ENCODE measurements at places on chromosomes 4 and X.
A peak's percentile ranks its signal among the peaks of the same experiment; 100 is the strongest.

DNA sequence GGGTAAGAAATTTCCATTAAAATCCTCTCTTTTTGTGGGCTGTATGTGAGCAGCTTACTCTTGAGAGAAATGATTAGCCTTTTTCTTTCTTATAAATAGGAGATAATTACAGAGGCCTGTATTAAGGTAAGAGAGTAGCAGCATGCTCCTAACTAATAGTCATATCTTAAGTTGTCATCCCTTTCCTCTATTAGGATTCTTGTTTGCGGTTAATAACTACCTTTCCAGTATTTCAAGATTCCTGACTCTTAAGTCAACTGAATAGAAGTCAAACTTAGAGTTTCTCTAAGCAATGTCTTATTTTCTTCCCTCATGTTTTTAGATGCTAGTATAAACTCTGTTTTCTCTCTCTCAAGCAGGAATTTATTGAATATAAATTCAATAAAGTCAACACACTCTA, 139.9 kb upstream of the GPRIN3 start:
- H3K4me1 ChIP-seq = no peaks in the 10 kb centered on the region
- H3K27me3 ChIP-seq = no peaks in the 10 kb centered on the region
- H3K36me3 ChIP-seq = no peaks in the 10 kb centered on the region
- no peak for DNase-seq
- H3K4me3 ChIP-seq = no peak overlapping the region
- H3K27ac ChIP-seq = no peak overlapping the region

DNA sequence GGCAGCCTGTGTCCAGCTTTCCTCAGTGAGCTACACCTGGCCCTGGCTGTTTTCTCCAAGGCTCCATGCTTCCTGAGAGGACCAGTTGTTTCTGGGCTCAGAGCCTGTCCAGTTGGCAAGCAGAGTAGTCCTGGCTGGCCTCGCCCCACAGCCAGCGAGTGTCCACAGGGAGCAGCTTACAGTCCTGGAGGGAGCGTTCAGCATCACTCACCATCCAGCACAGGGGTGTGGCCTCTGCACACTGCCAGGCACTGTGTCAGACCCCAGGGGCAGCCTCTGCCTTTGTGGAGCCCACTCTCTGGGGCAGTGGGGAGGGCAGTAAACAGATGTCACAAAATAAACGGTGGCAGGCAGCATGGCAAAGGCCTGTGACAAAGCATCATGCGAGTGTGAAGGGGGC, 23.9 kb downstream of the EVC start:
- H3K27me3 ChIP-seq = no peaks in the 10 kb centered on the region
- H3K27ac ChIP-seq = no peak overlapping the region
- no peak overlapping the region for H3K4me3 ChIP-seq
- DNase-seq = no peak
- H3K4me1 ChIP-seq = no peaks in the 10 kb centered on the region

- H3K27me3 ChIP-seq = no peaks in the 10 kb centered on the region
- no peak overlapping the region for H3K27ac ChIP-seq
- DNase-seq = no peak
- H3K4me1 ChIP-seq = peaks cover 42% of the 10 kb centered on the region
- H3K4me3 ChIP-seq = no peak overlapping the region
- no peaks in the 10 kb centered on the region for H3K36me3 ChIP-seq
These were observed 4.8 kb upstream of the KIAA0232 start for GRCh38 chr4:6777636-6778281.

DNA sequence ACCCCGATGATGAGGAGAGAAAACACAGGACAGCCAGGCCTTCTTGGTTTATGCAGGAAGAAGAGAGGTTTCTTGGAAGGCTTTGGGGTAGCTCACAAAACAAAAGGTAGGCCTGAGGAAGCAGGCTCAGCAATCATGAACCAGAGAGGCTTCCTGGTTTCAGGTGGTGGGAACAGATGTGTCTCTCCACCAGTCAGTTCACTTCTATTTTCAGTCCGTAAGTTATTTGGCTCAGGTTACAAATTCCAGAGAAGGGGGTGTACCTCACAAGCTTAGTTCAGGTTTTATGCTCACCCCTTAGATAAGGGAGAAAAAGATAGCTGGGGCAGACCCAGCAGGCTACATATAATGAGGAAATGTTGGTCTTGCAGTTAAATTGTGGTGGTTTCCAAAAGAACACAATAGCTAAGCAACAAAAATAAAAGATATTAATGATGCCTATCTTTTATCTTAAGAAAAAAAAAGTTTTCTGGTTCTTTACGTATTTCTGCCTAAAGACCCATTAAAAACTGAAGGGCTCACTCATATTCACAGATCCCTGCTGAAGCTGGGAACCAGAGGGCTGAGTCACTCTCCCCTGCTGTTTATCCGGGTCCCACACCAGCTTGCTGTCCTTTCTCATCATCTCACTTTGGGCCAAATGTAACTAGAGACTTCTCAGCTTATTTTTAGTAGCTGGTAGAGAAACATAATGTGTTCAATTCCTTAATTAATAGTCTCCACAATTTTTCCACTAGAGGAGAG, 177.0 kb downstream of the CAMK2D start:
- no peak overlapping the region for H3K4me3 ChIP-seq
- no peak for DNase-seq
- no peaks in the 10 kb centered on the region for H3K27me3 ChIP-seq
- peak overlapping the region; percentile 27 for H3K27ac ChIP-seq
- H3K36me3 ChIP-seq = no peaks in the 10 kb centered on the region
- H3K4me1 ChIP-seq = peaks cover 16% of the 10 kb centered on the region

DNA sequence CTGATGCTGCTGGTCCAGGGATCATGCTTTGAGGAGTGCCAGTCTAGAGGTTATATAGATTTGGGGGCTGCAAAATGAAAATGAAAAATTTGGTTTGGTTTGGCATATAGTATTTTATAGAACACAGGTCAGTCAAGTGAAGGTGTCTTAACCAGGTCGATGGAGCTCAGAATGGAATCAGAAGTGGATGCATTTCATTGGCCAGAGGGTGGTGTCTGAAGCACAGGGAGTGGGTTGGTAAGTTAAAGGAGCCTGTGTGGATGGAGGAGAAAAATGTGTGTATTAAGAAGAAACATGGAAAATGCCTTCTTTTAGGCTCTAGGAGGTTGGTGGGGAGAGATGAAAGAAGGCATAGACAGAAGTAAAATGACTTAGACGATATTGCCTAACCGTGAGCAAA, 8.6 kb downstream of the GALNT7 start:
- no peaks in the 10 kb centered on the region for H3K27me3 ChIP-seq
- H3K36me3 ChIP-seq = no peaks in the 10 kb centered on the region
- no peak for DNase-seq
- no peaks in the 10 kb centered on the region for H3K4me1 ChIP-seq
- no peak overlapping the region for H3K27ac ChIP-seq
- H3K4me3 ChIP-seq = no peak overlapping the region

DNA sequence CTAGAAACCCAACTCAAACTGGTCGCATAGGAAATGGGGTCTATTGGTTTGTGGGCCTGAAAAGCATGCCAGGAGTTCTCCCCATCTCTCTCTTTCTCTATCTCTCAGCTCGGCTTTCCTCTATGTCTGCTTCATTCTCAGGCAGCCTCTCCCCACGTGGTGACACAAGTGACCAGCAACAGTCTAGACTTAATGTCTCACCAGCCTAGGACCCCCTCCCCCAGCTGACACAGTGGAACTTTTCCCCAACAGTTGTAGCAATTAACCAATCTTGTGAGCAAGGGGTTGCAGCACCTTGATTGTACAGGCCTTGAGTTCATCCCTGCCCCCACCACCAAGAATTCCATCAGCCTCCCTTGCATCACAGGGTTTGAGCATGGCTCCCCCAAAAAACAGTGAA, 159.8 kb upstream of the KIT start:
- H3K36me3 ChIP-seq = no peaks in the 10 kb centered on the region
- H3K27me3 ChIP-seq = no peaks in the 10 kb centered on the region
- H3K27ac ChIP-seq = no peak overlapping the region
- no peaks in the 10 kb centered on the region for H3K4me1 ChIP-seq

DNA sequence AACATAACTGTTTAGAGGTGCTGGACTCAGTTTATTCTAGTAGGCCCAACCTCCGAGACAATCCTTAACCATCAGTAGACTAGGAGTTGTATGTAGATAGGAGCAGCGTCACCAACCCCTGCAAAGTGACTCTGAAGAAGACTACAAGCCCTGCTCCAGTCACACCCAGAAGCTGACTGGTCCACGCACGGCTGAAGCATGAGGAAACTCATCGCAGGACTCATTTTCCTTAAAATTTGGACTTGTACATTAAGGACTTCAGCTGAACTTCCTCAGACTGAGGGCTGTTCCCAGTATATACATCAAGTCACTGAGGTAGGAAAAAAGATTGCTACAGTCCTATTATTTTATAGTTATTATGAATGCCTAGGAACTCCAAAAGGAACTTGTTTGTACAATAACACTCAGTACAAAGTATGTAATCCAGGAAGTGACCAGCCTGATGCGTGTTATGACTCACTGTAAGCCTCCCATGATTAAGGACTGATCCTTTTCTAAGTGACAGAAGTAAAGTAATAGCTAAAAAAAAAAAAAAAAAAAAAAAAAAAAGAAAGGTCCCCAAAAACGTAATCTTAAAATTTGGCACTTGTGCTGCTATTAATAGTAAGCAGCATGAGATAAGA, 41.6 kb upstream of the UGT2B7 start:
- H3K27ac ChIP-seq = no peak overlapping the region
- H3K4me3 ChIP-seq = no peak overlapping the region
- no peaks in the 10 kb centered on the region for H3K36me3 ChIP-seq
- H3K27me3 ChIP-seq = no peaks in the 10 kb centered on the region

GRCh38 chr4:121726642-121727268, 30.0 kb upstream of the ANXA5 start:
- H3K4me1 ChIP-seq = no peaks in the 10 kb centered on the region
- DNase-seq = no peak

- H3K27ac ChIP-seq = no peak overlapping the region
- DNase-seq = no peak
- no peaks in the 10 kb centered on the region for H3K36me3 ChIP-seq
- no peak overlapping the region for H3K4me3 ChIP-seq
These were observed 463.9 kb upstream of the PCDH7 start for GRCh38 chr4:30256116-30256832.

DNA sequence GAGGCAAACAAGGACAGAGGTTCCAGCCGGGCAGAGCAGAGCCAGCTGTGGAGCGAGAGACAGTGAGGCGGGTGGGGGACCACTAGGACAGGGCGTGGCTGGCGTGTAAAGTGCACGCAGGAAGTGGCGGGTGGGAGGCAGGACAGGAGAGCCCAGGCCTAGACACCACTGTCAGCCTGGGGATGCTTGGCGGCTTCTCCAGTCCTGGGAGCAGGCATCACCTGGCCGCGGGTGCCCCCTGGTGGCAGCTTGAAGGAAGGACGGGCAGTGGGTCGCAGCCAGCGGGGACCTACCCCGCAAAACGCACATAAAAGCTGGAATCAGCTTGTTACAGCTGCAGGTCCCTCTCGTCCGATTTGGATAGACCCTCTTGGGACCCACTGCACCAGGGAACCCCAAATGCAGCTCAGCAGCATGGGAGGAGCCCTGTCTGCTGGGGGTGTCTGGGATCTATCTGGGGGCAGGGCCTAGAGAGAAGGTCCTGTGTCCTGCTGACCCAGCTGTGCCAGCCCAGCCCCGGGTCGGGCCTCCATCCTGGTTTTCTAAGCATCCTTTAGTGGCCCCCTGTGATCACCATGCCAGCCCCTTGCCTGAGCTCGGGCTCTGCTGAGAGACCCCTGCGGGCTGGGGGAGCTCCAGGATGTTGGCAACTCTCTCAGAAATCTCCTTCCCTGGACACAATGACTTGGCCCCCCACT, 57.7 kb downstream of the WFS1 start:
- DNase-seq = peak; percentile 67
- H3K27ac ChIP-seq = no peak overlapping the region
- H3K4me3 ChIP-seq = no peak overlapping the region
- H3K36me3 ChIP-seq = no peaks in the 10 kb centered on the region
- peaks cover 45% of the 10 kb centered on the region for H3K27me3 ChIP-seq

- H3K36me3 ChIP-seq = no peaks in the 10 kb centered on the region
- H3K27me3 ChIP-seq = no peaks in the 10 kb centered on the region
- no peak overlapping the region for H3K27ac ChIP-seq
- H3K4me1 ChIP-seq = peaks cover 8% of the 10 kb centered on the region
- no peak for DNase-seq
These were observed 2.3 kb downstream of the PRRG3 start for GRCh38 chrX:151697522-151697921.

GRCh38 chr4:89753601-89754066, 83.3 kb downstream of the SNCA start:
- H3K4me1 ChIP-seq = no peaks in the 10 kb centered on the region
- H3K27ac ChIP-seq = no peak overlapping the region
- no peaks in the 10 kb centered on the region for H3K36me3 ChIP-seq
- DNase-seq = no peak

- H3K36me3 ChIP-seq = no peaks in the 10 kb centered on the region
- no peak overlapping the region for H3K4me3 ChIP-seq
- no peaks in the 10 kb centered on the region for H3K4me1 ChIP-seq
These were observed 53.3 kb downstream of the CAMK2D start for GRCh38 chr4:113708250-113708649.

DNA sequence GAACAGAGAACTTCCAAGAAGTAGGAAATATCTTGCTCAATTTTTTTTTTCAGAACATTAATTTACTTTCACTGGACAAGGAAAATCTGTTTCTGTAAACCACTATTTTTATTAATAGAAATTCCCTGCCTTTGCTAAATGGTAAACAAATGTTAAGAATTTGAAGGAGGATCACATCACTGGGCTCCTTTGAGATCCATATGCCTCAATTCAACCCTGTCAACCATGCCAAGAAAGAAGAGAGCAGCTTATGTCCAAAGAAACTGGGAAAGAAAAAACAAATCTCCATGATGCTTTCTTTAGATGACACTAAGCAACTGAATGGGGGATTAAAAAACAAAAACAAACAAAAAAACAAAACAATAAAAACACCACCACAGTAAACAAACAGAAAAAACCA, 47.7 kb downstream of the LNX1 start:
- H3K4me3 ChIP-seq = no peak overlapping the region
- no peaks in the 10 kb centered on the region for H3K27me3 ChIP-seq
- no peak overlapping the region for H3K27ac ChIP-seq
- H3K4me1 ChIP-seq = no peaks in the 10 kb centered on the region

DNA sequence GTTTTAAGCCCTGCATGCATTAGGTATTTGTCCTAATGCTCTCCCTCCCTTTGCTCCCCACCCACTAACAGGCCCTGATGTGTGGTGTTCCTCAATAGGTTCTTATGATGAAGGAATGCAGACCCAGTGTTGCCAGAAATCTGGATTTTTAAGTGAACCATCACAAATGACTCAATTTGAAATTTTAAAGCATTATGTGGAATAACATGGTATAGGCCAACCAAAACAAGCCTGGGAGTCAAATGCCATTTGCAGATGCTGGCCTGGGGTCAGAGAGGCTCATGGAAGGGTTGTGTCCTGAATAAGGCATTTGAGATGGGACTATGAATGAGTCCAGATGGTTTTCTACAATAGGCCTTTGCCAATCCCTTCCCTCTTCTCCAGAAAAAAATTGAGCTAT, 179.6 kb downstream of the SHROOM3 start:
- no peaks in the 10 kb centered on the region for H3K4me1 ChIP-seq
- H3K27me3 ChIP-seq = no peaks in the 10 kb centered on the region
- H3K27ac ChIP-seq = peak overlapping the region; percentile 84
- no peak overlapping the region for H3K4me3 ChIP-seq
- DNase-seq = no peak

- H3K4me3 ChIP-seq = no peak overlapping the region
- no peaks in the 10 kb centered on the region for H3K27me3 ChIP-seq
- H3K27ac ChIP-seq = no peak overlapping the region
- no peak for DNase-seq
- no peaks in the 10 kb centered on the region for H3K36me3 ChIP-seq
- H3K4me1 ChIP-seq = no peaks in the 10 kb centered on the region
These were observed 34.3 kb upstream of the CITED1 start for GRCh38 chrX:72340041-72340440.

GRCh38 chr4:184267206-184267608, 49.5 kb upstream of the ENPP6 start:
- no peaks in the 10 kb centered on the region for H3K36me3 ChIP-seq
- no peaks in the 10 kb centered on the region for H3K4me1 ChIP-seq
- no peaks in the 10 kb centered on the region for H3K27me3 ChIP-seq
- no peak overlapping the region for H3K27ac ChIP-seq
- DNase-seq = no peak
